ENCODE measurements at places on chromosomes 12 and 14. TPM values are rescaled to one million over a fixed set of nuclear protein-coding genes. Genes with fewer than 3 reads are reported as not detected.

The KLRC2 gene
- total RNA-seq = 10.4 TPM

- peak overlapping the region; percentile 77 for H3K4me3 ChIP-seq
- peak overlapping the region; percentile 94 for H3K27ac ChIP-seq
- H3K4me1 ChIP-seq = peaks cover 40% of the 10 kb centered on the region
- no peaks in the 10 kb centered on the region for H3K36me3 ChIP-seq
- DNase-seq = peak; percentile 95
- no peaks in the 10 kb centered on the region for H3K27me3 ChIP-seq
These were observed 93.3 kb downstream of the NINJ2 start for GRCh38 chr12:569803-570434.

DNA sequence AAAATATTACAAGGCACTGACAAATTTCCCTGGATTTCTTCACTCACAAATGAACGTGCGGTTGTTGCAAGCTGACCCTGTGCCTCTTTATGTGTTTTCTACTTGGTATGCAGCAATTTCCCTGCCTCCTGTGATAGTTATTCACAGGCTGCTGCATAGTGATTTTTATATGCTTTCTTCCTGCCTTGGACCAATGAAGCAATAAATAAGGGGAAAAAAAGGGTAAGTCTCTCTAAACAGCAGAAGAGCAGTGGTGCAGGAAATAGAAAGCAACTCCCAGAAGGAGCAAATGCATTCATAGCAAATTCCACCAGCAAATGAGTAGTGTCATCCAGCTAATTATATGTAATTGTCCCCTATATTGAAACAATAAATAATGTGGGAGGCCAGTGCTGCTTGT, 737.9 kb downstream of the GALC start:
- no peaks in the 10 kb centered on the region for H3K27me3 ChIP-seq
- H3K4me1 ChIP-seq = no peaks in the 10 kb centered on the region
- no peaks in the 10 kb centered on the region for H3K36me3 ChIP-seq
- no peak for DNase-seq
- no peak overlapping the region for H3K27ac ChIP-seq

DNA sequence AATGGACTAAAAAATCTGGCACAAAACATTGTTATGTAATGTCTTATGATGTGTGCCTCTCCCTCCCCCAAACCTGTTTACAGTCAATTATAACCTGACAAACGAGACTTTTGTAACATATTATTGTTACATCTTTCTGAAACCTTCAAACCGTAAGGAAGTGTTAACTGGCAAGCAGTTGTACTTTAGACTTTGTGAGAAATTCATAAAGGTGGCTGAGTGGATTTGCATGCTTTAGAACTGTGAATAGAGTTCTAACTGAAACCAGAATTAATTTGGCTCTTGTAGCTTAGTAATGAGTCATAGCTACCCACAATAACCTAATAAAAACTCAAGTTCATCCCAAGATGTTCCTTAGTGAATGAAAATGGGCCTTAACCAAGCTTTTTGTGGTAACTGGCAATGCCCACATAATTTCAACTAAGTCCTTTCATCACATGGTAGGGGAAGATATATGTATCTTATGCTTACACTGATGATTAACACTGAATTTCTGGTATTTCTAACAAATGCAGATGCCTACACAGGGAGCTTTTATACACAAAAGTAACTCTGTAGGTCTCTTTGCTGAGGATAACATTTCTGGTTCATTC, 29.7 kb downstream of the RAD9B start:
- no peaks in the 10 kb centered on the region for H3K27me3 ChIP-seq
- DNase-seq = peak; percentile 16
- no peak overlapping the region for H3K4me3 ChIP-seq
- peak overlapping the region; percentile 23 for H3K27ac ChIP-seq
- H3K4me1 ChIP-seq = peaks cover 41% of the 10 kb centered on the region

- peak overlapping the region; percentile 39 for H3K4me3 ChIP-seq
- H3K4me1 ChIP-seq = peaks cover 38% of the 10 kb centered on the region
- peaks cover 52% of the 10 kb centered on the region for H3K27me3 ChIP-seq
- DNase-seq = peak; percentile 90
These were observed 2.1 kb downstream of the DDN start for GRCh38 chr12:48996794-48997718.

The AKAP5 gene
- 1.3 TPM for total RNA-seq

- DNase-seq = no peak
- H3K27me3 ChIP-seq = no peaks in the 10 kb centered on the region
- H3K27ac ChIP-seq = no peak overlapping the region
- peaks cover 4% of the 10 kb centered on the region for H3K4me1 ChIP-seq
- no peak overlapping the region for H3K4me3 ChIP-seq
These were observed 43.4 kb upstream of the ATF1 start for GRCh38 chr12:50720501-50720900.

- H3K4me3 ChIP-seq = no peak overlapping the region
- H3K27ac ChIP-seq = no peak overlapping the region
- H3K36me3 ChIP-seq = no peaks in the 10 kb centered on the region
- DNase-seq = peak; percentile 31
These were observed 10.4 kb downstream of the BEST3 start for GRCh38 chr12:69688471-69689427.

DNA sequence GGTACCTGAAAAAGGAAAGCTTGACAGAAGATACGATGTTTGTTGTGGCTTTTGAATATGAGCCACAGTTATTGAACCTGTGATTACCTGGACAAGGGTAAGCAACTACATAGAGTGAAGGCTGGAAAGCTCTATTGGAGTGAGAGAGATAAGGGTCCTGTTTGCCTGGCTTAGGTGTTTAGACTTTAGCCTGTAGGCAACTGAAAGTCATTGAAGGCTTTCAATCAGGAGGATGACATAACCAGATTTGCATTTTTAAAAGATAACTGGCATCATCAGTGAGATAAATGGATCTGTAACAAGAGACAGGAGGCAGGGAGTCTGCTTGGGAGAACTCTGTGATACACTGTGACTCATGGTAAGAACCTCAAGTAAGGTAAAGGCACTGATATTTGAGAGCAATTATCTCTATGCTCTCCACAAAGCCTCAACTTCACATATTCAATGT, 128.9 kb upstream of the SOX5 start:
- H3K4me3 ChIP-seq = no peak overlapping the region
- no peaks in the 10 kb centered on the region for H3K36me3 ChIP-seq
- H3K27me3 ChIP-seq = no peaks in the 10 kb centered on the region
- DNase-seq = no peak
- H3K27ac ChIP-seq = no peak overlapping the region

DNA sequence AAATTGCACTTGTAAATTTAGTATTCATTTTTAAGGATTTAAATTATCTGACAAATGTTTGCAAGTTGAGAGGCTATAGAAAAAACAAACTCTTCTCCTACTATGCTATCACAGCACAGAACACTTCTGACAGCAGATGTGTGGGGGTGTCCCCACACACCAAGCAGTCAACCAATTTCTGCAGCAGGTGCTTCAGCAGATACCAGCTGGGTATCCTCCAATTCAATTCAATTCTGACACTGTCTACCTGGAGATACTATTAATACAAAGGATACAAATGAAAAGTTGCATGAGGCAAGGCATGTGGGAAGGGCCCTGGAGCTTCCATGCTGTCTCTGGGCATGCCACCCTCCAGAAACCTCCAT, 35.1 kb downstream of the PCNX1 start:
- no peak overlapping the region for H3K4me3 ChIP-seq
- H3K4me1 ChIP-seq = no peaks in the 10 kb centered on the region
- no peak overlapping the region for H3K27ac ChIP-seq
- H3K36me3 ChIP-seq = peaks cover 9% of the 10 kb centered on the region
- DNase-seq = no peak

The SLC25A47 gene
- not detected for total RNA-seq

- no peaks in the 10 kb centered on the region for H3K4me1 ChIP-seq
- no peaks in the 10 kb centered on the region for H3K36me3 ChIP-seq
- no peak for DNase-seq
- no peaks in the 10 kb centered on the region for H3K27me3 ChIP-seq
- H3K4me3 ChIP-seq = no peak overlapping the region
These were observed 50.2 kb upstream of the ELK3 start for GRCh38 chr12:96143827-96144565.

Measured in stomach (tissue), 19 donors.